ENCODE measurements at places on chromosomes 3 and 15.

DNA sequence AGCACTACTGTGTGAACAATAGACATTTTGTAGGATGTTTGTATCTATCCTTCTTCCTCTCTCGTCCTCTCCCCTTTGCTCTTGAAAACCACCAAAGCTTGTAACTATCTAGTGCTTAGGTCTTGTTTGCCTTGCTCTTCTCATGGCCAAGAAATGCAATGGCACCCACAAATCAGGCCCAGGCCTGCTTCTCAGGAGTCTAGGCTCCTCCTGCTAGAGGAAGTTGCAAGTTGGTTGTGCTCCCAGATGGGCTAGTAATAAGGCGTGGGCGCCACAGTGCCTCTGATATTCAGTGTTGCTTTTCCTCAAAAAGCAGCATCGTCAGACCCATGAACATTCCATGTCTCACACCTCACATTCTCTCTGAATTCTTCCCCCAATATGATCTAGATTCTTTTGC lies 28.7 kb downstream of the ZNF385D start:
- DNase-seq: no peak

DNA sequence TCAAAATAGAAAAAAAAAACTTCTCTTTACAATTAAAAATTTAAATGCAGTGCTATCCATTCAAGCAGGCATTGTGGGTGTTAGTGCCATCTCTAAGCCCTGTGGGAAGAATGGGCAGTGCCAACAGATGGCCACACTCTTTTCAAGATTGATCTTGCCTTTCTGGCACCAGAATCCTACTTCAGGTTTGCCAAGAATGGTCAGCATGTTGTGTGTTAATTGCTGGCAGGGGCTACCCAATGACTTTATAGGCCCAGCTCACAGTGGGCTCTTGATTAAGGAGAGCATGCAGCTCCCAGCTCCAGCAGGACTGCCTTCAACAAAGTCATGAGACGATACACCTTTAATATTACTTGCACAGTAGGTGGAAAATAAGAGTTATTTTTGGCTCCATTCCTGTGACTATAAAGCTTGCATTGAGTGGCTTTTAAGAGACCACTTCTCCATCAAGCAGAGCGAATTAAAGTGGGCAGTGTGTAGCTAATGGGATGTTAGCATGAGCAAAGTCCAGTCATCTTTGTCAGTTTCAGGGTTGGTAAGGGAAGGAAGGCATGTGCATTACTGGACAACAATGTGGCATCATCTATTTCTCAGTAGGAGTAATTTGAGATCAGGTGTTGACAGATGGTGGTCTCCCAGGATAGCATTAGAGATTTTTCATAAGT lies 476.8 kb downstream of the C3orf38 start:
- DNase-seq: no peak

- DNase-seq: no peak
Measured at GRCh38 chr3:53506110-53506762, 11.8 kb downstream of the CACNA1D start.

DNA sequence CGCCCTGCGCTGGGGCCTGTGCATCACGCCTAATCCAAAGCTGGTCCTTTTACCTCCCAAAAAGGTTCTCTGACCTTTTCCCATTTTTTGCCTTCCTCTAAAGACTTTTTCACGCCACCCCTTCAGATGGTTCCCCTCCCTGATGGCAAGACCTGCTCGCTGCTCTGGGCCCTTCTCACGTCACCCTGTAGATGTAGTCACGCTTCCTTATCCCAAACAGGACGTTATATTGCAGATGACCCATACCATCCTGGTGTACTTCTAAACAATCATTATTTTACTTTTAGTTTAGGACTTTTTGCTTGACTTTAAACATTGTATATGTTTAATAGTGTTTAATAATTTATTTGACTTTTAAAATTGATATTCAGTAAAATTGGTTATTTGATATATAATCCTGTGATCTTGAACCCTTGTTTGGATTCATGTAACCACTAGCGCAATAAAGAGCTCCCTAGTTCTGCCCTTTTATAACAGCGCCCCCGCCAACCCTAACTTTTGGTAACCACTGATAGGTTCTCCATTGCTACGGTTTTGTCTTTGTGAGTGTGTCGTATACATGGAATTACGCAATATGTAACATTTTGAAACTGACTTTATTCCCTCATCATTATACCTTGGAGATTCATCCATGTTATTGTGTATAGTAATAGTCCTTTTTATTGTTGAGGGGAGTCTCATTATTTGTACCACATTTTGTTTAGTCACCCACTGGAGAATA lies 159.0 kb upstream of the CHRNA7 start:
- no peak for DNase-seq

DNA sequence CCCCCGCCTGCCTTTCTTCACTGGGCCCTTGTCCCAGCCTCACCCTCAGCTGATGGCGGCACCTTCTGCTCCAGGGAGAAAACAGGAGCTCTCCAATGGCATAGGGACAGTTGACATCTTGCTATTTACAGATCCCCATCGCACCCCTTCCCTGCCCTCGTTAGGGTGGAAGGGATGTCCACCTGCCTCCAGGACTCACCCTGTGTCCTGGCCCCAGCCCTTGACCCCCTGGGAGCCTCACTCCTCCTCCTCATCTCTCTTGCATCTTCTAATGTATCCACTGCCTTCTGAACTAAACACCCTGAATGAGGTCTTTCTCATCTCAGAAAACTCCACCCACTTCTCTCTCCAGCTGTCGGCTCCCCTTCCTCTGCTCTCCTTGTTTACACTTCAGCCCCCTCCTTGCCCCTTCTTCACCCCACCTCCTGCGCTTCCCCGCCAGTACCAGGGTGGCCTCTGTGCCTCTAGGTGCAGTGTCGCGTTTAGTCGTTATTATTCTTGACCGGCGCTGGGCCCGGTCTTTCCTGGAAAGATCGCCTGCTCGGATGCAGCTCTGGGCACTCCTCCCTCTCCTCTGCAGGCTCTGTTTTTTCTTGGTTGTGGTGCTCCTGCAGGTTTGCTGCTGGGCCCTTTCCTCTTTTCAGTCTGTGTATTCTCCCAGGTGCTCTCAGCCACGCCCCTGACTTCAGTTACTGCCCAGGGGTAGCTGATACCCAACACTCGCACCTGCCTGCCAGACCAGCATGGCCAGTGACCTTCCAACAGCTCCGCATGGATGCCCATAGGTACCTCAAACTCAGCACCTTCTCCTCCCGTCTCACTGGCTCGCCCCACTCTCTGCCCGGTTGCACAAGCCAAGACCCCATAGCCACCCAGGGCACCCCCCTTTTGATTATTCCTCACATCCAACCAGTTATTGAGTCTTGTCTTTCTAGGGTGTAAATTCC lies 42.9 kb downstream of the PML start:
- no peak for DNase-seq

DNA sequence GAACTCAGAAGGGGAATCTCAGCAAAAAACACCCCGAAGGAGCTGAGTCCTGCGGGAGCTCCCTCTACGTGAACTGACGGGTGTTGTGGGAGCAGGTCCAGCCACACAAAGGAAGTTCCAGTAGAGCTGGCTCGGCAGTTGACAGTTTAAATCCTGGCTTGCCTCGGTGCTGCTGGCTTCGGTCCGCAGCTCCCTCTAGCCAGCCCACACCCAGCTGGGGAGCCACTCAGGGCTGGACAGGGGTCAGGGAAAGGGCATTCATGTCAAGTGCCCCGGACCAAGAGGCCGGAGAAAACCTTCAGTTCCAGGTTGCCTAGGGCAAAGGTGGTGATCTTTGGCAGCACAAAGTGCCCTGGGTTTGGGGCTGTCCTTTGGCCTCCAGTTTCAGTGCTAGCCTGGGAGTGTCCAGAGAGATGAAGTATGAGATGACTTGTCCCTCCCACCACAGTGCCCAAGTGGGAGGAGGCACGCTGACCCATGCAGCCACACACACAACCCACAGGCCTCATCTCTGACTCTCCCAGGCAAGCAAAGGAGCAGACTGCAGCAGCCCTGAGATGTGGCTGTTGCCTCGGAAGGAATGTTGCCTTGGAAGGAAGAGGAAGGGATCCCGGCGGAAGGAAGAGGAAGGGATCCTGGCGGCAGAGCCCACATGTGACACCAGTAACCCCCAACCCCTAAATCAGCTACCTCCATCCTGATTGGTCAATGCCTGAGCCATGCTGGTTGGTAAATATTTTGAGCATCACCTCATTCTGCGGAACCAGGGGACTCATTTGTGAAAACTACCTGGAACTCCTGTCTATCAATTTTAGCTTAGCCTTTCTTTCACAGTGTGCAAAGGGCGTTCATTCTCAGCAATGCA lies 13.9 kb upstream of the ANPEP start:
- DNase-seq: no peak

- no peak for DNase-seq
Measured at GRCh38 chr15:101510212-101511197, 21.0 kb upstream of the PCSK6 start.

DNA sequence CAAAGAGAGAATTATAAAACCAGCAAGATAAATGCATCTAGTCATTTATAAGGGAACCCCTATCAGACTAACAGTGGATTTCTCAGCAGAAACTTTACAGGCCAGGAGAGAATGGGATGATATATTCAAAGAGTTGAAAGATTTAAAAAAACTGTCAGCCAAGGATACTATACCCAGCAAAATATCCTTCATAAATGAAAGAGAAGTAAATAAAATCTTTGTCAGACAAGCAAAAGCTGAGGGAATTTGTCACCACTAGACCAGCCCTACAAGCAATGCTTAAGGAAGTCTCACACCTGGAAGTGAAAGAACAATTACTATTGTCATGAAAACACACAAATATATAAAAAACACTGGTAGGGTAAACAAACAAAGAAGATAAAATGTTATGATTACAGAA lies 113.4 kb upstream of the FAM3D start:
- no peak for DNase-seq

DNA sequence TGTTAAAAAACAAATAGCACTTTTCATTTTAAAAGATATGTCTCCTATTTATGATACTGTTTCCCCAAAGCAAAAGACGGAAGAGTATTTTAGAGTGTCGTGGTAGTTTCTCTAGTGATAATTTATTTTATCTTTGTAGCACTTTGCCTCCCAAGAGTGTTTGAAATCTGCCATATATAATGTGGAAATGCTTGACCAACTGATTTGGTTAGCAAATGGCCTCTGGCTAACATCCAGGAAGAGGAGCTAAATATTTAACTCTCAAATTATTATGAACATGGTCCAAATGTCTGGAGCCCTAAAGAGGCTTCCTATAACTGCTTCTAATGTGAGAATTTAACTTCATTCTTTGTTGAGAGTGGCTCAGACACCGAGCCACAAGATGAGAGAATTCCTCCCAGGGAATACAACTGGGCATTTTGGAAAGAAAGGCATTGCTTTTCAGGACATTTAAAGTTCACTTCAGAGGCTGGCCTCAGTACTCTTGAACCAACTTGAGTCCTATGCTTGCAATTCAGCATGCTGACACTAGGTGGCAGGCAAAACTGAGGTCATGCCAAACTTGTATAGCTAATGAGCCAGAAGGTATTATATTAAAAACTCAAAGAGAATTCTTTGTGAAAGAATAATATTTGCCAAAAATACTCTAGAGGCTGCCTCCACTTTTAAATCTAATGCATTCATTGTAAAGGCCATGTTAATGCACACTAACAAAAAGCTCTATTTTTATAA lies 104.5 kb downstream of the RARB start:
- DNase-seq: no peak

GRCh38 chr3:55604402-55604801 lies 117.3 kb upstream of the WNT5A start:
- DNase-seq: no peak

DNA sequence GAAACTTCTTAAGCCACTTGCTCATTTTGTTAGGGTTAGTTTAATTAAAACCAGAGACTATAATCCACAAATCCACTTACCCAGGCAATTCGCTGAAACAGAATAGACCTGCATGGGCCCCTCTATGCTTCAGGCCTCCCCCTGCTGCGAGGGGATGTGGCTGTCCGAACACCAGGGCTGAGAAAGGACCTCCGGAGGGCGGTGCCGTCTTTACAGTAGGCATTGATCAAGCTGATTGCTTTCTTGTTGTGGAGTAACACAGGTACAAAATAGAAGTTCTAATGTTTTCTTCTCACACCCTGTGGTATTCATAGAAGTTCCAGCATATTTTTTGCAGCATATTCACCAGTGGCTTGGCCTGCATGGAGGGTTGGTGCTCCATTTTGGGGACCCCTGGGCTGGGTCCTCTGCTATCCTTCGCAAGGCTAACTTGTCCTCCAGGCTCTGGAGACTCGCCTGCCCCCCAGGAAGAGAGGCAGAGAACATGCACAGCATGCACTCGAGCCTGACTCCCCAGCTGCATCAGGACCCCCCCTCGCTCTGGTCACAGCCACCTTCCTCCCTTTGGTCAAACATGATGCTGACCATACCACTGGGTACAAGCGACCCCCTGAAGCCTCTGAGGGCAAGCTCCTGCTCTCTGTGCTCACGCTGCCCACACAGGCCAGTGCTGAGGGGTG lies 55.3 kb downstream of the TPRA1 start:
- DNase-seq: no peak

- DNase-seq: no peak
Measured at GRCh38 chr15:50107591-50108408, 11.2 kb downstream of the ATP8B4 start.

GRCh38 chr3:175651716-175652115 lies 792.6 kb downstream of the NAALADL2 start:
- DNase-seq: no peak

GRCh38 chr15:44529864-44530604 lies 6.9 kb upstream of the EIF3J start:
- DNase-seq: no peak

- DNase-seq: no peak
Measured at GRCh38 chr3:194384569-194385001, 14.5 kb downstream of the GP5 start.

GRCh38 chr3:118108769-118109168 lies 925.9 kb downstream of the IGSF11 start:
- no peak for DNase-seq

All from T-helper 17 cell (primary cell).